ENCODE measurements at places on chromosomes 13 and 19.

- no peak for DNase-seq
These were observed 630 bp downstream of the NUCB1 start for GRCh38 chr19:48900477-48901406.

GRCh38 chr13:51628059-51628852 lies 44.0 kb downstream of the WDFY2 start:
- no peak for DNase-seq

- DNase-seq: no peak
These were observed 464.6 kb downstream of the PCDH9 start for GRCh38 chr13:66765559-66765958.

GRCh38 chr19:56377105-56377924 lies 16.0 kb downstream of the ZNF582 start:
- DNase-seq: peak; percentile 35

GRCh38 chr13:26664876-26665275 lies 95.7 kb downstream of the GPR12 start:
- no peak for DNase-seq

DNA sequence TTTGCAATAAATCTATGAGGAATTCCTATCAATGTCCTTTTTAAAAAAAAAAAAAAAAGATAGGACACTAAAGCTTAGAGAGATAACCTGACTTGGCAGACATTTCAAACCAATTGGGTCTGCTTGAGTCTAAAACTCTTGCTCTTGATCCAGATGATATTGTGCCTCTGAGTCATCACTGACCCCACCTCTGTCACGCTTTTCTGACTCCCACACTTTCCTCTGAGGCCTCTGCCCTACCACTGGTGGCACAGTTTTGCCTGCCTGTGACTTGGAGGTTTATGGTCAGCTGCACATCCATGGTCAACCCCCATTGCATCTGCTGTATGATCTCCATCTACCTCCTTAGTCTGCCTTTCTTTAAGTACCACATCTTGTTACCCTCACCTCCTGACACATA lies 328.7 kb downstream of the SPRY2 start:
- DNase-seq: no peak

- no peak for DNase-seq
These were observed 60.6 kb downstream of the CDADC1 start for GRCh38 chr13:49308097-49308875.

GRCh38 chr19:18852648-18853047 lies 20.9 kb downstream of the UPF1 start:
- no peak for DNase-seq

- no peak for DNase-seq
These were observed 14.5 kb upstream of the DCT start for GRCh38 chr13:94494026-94494425.

DNA sequence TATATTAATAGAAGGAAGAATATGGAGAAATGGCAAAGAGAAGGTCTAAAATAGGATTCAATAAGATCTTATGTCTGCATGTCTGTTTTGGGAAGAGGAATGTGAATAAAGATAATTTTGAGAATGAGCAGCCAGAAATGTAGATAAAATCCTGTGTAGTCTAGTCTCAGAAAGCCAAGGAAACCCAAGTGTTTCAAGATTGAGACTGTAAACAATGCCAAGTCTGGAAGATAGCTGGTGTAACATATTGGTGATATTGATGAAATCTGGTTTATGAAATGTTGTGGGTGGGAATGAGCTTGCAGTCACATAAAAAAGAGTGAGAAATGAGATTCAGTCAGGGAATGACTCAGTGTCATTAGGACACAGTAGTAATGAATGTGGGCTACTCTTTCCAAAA lies 1180.3 kb upstream of the PCDH20 start:
- no peak for DNase-seq

- no peak for DNase-seq
These were observed 6.6 kb downstream of the ATG4D start for GRCh38 chr19:10550336-10550735.

DNA sequence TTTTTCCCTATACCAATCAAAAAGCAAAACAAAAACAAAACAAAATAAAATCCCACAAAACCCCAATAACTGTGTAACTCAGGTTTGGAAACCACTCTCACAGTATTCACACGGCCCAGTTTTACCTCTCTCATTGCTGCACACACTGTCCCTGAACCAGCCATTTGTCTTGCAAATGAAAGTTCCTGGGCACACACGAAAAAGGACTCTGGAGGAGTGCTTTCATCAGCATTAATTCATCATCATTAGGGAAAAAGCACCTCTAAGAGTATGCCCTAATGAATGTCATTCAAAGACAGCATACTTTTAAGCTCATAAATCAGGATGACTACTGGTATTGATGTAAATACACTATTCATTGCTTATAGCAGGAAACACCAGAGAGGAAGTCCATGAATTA lies 306.3 kb downstream of the DNAJC15 start:
- DNase-seq: no peak

DNA sequence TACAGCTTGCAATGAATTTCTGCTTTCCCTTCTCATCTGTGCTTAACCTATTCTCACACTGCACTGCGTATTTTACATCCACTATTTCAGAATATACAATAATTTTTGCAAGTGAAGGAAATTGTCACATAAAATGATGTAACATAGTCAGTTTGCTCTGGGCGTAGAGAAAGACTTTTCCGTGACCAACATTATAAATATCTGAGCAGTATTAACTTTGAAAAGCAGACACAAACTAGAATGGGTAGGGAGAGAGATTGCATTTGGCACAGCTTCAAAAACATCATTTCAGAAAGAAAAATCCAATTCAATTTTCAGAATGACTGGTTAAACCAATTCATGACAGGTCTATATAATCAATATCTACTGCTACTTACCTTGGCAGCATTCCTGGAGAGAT lies 352.5 kb upstream of the MIR17HG start:
- DNase-seq: no peak

GRCh38 chr13:20851844-20852402 lies 50.6 kb downstream of the XPO4 start:
- DNase-seq: no peak

DNA sequence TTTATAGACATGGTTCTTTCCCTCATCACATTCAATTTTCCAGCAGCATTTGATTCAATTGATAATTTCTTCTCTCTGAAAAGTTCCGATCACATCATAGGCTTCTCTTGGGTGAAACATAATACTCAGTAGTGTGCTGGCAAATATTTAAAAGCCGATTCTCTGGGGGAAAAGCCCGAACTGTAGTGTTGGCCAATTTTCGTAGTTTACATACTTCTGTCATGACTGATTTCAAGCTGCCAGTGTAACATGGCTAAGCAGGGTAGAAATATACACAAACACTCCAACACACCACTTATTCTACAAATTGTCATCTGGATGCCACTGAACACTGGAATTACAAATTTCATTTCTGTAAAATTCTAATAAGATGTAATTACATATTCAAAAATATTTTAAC lies 56.1 kb upstream of the FREM2 start:
- DNase-seq: no peak

GRCh38 chr13:38490657-38491056 lies 141.0 kb downstream of the UFM1 start:
- DNase-seq: no peak

- DNase-seq: no peak
These were observed 23.3 kb upstream of the POSTN start for GRCh38 chr13:37621811-37622361.

GRCh38 chr13:83877651-83878355 lies 4.5 kb downstream of the SLITRK1 start:
- no peak for DNase-seq

- DNase-seq: no peak
These were observed 364.7 kb downstream of the ENOX1 start for GRCh38 chr13:43422116-43422515.

GRCh38 chr19:10289167-10289835 lies 451 bp upstream of the ICAM5 start:
- peak; percentile 71 for DNase-seq

DNA sequence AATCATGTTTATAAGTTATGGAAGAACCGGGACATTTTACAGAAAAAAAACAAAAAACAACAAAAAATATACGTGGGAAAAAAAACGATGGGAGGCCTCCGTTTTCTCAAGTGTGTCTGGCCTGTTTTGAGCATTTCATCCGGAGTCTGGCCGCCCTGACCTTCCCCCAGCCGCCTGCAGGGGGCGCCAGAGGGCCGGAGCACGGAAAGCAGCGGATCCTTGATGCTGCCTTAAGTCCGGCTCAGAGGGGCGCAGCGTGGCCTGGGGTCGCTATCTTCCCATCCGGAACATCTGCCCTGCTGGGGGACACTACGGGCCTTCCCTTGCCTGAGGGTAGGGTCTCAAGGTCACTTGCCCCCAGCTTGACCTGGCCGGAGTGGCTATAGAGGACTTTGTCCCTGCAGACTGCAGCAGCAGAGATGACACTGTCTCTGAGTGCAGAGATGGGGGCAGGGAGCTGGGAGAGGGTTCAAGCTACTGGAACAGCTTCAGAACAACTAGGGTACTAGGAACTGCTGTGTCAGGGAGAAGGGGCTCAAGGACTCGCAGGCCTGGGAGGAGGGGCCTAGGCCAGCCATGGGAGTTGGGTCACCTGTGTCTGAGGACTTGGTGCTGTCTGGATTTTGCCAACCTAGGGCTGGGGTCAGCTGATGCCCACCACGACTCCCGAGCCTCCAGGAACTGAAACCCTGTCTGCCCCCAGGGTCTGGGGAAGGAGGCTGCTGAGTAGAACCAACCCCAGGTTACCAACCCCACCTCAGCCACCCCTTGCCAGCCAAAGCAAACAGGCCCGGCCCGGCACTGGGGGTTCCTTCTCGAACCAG lies 1.8 kb upstream of the APOE start:
- peak; percentile 79 for DNase-seq

GRCh38 chr19:40797963-40798682 lies 868 bp upstream of the EGLN2 start:
- peak; percentile 99 for DNase-seq

DNA sequence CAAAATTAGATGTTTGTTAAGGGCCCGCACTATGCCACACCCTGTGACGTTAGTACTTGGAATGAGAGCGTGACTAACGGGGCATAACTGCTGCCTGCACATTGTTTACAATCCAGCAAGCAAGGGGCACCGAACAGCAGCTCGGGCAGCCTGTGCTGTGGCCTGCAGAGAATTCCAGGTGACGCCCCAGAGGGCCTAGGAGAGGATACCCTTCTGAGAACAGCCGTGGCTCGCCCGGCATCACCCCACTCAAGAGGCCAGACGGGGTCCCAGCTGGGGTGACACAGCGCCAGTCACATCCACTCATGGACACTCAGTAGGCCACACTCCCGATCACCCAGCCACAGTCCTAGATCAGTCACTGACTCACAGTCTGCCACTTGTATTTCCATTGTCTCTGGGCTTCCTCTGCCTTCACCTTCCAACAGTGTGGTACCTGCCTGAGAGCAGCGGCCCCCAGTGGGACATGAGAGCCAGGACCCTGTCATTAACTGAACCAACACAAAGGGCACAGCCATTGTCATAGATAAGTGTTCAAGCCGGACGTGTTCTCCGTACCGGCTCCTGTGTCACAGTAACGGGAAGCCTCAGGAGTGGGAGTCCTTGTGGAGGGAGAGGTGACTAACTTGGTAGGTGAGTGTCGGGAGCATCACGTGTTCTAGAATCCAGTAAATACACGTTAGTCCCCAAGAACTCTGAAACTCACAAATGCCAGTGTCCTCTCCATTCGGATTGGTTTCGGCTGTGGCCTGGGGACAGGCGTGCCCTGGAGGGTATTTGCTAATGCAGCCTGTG lies 7.5 kb downstream of the ZNF331 start:
- peak; percentile 76 for DNase-seq

DNA sequence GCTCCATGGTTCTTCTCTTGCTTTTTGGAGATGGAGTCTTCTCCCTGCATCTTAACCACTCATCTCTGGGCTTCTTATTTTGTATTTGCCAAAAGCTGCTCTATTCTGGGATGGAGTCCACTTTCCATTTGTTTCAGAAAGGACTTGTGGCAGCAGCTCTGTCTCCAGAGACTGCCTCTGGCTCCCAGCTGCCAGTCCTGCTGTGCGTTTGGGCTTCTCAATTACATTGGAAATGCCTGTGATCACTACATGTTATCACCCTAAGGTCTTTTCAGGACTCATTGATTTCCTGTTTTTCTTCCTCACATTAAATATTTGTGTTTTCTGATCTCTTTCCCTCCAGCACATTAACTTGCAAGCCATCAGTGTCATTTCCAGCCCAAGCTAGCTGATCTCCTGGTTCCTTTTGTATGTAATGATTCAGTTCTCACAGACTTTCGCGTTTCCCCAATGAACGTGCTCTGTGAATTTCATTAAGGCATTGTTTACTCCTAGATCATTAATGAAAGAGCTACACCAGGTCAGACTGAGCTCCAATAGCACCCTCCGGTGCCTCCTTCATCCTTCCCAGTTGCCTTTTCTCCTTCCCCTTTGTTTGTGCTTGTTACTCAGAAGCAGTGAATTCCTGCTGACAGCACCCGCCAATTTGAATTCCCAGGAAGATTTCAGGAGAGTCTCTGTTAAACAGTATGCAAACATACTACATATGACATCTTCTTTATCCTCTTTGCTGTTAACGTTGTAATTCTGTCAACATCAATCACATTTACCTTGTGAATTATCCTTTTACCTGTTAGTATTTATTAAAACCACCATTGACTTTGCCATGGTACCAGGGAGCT lies 3.0 kb downstream of the CBY2 start:
- no peak for DNase-seq

- no peak for DNase-seq
These were observed 1255.4 kb upstream of the SPRY2 start for GRCh38 chr13:81596224-81596753.

DNA sequence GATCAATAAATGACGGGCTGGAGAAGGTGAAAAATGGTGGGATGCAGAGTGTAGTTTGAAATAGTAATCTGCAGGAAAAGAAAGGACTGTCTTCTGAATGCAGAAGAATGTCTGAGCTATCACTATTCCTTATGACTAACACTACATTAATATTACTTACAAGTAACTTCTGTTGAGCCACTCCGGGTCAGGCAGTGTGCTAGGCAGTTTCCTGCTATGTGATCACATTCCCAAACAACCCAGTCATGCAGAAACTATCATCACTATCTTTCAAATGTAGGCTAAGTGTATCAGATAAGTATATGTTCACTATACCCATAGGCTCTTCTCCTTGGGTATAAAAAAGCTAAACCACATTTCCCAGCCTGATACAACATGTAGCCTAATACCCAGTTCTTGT lies 6.6 kb downstream of the ZNF599 start:
- DNase-seq: no peak

DNA sequence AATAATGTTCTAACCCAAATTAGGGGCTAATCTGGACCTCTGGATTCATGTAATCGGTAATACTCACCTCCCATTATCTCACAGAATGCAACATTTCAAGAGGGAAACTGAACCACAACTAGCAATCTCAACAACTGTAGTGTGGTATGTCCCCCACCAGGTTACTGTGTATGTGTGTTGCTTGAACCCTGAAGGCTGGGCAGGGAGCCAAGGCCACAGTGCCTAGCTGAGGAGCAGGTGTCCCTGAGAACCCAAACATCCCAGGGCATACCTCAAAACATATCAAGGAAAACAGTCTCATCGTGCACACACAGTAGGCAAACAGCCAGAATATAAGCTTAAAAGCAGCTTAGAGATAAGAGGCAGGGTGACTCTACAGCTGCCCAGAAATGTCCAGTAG lies 20.5 kb upstream of the NEK3 start:
- no peak for DNase-seq

Data from A549 (cell line).